Hematopoietic multipotent progenitor cell treated with erythropoietin and hydrocortisone succinate and interleukin-3 and kit ligand, for 4 days (in vitro differentiated cells): ENCODE measurements at places on chromosomes 16 and 17.
A peak's percentile ranks its signal among the peaks of the same experiment; 100 is the strongest.

- DNase-seq, result no peak
Observed at GRCh38 chr17:41437769-41438168, 3.0 kb downstream of the KRT38 start.

- no peak for DNase-seq
Observed at GRCh38 chr17:12438813-12439586, 226.7 kb upstream of the MYOCD start.

DNA sequence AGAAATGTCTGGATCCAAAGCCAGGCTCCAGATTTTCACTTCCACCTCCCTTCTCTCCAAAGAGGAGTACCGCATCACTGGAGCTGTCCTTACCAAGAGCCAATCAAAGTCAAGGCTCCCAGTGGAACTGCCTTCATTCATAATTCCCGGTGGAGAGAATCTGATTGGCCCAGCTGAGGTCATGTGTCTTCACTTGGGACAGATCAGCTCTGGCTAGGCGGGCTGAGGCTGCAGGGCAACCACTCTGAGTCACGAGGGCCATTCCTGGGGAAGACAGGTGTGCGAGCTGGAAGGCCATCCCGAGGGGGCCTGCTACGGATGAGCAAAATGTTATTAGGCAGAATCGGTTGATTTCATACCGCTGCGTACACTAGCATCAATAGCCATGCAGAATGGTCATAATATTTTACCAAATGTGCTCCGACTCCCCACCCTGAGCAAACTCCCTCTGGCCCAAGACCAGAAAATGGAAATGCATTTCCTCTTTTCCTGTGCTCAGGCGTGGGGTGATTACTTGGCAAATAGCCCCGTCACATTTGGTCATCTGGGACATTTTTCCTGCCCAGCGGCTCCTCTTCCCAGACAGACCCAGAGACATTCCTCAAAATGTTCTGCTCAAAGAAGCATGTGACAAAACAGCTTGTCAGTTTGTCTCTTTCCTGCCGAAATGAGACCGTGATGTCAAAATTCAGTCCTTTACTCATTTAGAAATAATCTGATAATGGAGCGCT is 111.1 kb downstream of the AIPL1 start:
- no peak for DNase-seq

- no peak for DNase-seq
Observed at GRCh38 chr17:76036497-76037261, 9.6 kb upstream of the EVPL start.

- DNase-seq, result peak; percentile 18
Observed at GRCh38 chr16:17138801-17139200, 332.0 kb downstream of the XYLT1 start.

- DNase-seq, result no peak
Observed at GRCh38 chr16:50252874-50253513, 13.4 kb upstream of the ADCY7 start.

GRCh38 chr16:53955221-53955875 is 251.4 kb downstream of the FTO start:
- no peak for DNase-seq

GRCh38 chr17:17866425-17866824 is 29.6 kb upstream of the SREBF1 start:
- DNase-seq, result no peak

DNA sequence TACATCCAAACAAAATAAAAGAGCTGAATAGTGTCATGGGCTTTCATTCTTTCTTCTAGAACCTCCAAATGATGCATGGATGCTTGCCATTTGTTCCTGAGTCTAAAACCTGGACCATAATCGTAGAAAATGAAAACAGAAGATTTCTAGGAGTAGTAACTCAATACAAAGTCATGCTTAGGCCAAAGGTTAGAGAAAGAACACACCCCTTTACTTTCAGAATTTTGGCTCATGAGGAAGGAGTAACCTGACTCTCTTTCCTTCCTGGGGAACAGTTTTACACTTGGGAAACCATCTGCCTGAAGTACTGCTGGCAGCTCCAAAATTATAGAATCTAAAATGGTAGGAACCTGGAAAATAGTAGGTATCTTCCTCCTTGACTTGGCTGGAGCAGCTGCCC is 137.2 kb downstream of the SNX11 start:
- no peak for DNase-seq

- DNase-seq, result no peak
Observed at GRCh38 chr16:58047557-58048348, 22.2 kb downstream of the MMP15 start.

DNA sequence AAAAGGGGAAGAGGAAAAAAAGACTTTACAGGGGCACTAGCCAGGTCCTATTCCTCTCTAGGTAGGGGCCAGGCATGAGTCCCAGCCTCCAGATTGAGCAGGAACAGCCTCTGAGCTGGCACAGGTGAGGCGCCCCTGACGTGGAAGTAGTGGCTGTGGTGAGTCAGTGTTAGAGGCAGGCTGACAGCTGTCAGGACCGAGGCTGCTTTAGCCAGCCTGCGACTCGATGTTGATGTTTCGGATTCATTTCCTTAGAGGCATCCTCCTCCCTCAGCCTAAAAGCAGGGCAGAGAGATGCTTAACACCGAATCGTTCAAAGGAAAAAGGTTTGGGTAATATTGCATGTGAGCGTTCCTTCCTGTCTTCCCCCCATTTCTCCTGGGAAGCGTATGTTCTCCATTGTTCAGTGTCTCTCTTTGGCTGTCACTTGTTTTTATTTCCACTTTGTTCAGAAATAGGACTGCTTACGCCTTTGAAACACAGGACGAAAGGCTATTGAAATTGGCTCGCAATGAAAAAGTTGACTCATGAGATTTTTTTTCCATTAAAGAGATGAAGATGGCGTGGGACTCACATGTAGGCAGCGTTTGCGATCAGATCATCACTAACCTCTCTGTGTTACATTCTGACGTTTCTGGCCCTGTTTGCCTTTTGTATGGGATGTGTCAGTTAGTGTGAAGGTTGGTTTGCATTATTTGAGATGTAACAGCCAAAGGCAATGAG is 1.3 kb downstream of the KIAA0513 start:
- no peak for DNase-seq
